ENCODE measurements at places on chromosomes 2 and 18.

DNA sequence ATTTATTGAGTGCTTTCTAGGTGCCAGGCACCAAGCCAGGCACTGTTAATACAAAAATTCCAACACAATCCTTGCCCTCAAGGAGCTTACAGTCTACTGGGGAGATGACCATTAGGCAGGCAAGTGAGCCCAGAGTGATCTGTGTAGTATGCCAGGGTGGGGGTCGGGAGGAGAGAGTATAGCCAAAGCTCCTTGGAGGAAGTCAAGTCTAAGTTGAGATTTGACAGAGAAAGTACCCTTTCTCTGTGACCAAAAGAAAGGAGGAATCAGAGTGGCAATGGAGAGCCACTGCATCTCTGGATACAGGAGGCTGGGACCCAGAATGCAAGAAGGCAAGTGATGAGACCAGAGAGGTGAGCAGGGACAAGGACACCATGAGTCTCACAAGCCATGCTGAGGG, 7.5 kb downstream of the ANKRD53 start:
- no peak for DNase-seq

DNA sequence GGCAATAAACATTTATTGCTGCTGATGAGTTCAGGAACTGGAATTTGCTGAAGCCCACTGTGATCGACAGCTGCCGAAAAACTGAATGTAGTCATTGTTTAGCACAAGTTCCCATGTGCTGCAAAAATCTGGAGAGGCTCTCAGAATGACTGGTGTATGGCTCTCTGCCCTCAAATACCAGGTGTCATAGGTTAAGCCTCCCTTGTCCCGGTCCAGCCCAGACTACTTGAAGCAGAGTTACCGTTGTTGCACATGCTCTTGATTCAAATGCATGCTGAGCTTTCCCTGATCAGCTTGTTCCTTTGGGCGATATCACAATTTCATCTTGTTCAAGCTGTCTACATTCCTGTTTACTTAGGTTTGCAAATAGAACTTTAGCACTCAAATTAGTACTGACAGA, 625.2 kb downstream of the CPS1 start:
- DNase-seq, result no peak

- DNase-seq, result no peak
These were observed 366.4 kb upstream of the FSIP2 start for GRCh38 chr2:185372188-185372587.

- DNase-seq, result no peak
These were observed 26.2 kb downstream of the STK39 start for GRCh38 chr2:168220965-168221819.

DNA sequence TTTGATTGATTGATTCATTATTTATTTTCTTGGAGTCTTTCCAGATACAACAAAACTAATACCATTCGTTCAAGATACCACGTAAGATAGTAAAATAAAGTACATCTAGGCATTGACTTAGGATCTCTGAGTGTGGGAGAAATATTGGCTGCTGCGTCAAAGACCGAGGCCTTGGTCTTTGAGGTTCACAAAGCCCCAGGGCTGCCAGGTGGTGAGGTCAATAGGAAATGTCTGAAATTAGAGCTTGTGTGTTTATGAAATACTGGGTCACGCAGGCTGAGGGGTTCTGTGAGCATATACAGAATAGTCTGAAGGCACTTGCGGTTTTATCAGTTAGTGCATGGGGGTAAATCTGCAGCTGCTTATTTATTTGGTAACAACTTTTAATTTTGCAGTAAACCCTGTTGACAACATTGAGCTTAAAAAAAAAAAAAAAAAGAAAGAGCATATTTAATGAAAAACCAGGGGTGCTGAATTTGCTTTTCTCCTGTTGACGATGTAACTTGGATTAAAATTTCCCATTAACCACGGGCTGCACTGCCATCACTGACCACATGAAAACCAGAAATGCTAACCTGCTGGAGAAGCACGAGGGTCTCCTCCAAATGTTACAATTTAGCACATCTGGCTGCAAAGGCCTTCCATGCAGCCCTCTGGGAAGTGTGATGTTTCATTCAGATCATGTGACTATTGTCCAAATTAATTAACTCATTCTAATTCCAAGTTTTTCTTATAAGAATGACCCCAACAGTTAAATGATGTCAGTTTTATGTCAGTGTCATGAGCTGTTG, 27.1 kb upstream of the SERPINB12 start:
- DNase-seq, result no peak

DNA sequence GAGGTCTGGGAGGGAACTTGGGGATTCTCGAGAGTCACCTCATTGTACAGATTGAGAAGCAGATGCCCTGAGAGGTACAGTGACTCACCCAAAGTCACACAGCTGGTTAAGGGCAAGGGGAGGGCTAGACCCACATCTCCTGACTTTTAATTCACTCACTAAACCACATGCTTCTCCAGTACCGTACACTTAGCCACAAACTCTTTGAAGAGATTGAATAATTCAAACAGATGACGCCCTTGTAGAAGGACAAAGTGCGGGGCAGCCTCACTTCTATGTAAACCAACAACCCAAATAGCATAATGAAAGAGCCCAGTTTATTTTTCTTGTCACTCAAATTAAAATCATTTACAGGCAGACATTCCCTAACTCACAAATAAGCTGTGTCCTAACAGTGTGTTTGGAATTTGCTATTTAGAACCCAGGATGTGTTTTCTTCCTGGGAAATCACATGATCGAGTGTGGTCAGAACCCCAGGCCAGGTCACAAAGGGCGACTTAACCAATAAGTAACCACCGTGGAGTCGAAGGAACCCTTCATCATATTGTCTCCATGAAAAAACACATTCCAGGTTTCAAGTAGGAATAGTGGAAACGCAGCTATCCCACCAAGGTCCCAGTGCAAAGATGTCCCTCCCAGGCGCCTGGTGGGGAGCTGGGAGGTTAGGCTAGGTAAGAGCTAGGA, 35.8 kb upstream of the PTPN4 start:
- no peak for DNase-seq

Measured in NCI-H774 (cell line).